ENCODE measurements at places on chromosomes 7 and 10. TPM values are rescaled to one million over a fixed set of nuclear protein-coding genes. Genes with fewer than 3 reads are reported as not detected.

GCK gene
- 1.6 TPM for total RNA-seq

WNT8B gene
- total RNA-seq: not detected

PTN gene
- 9.3 TPM for total RNA-seq

DGKB gene
- not detected for total RNA-seq

UROS gene
- total RNA-seq: 30.8 TPM

DYNC1I1 gene
- 0.45 TPM for total RNA-seq

SPDYE6 gene
- not detected for total RNA-seq

NPC1L1 gene
- not detected for total RNA-seq

HOGA1 gene
- 0.75 TPM for total RNA-seq

SPDYE9 gene
- not detected for total RNA-seq

ADRB1 gene
- total RNA-seq: not detected

OIT3 gene
- total RNA-seq: 0.08 TPM

PYROXD2 gene
- total RNA-seq: 16.7 TPM

SPDYE2B gene
- 0.12 TPM for total RNA-seq

CHST3 gene
- total RNA-seq: 32.2 TPM

MAPK8 gene
- 13.2 TPM for total RNA-seq

HOXA5 gene
- total RNA-seq: not detected

ZNF735 gene
- not detected for total RNA-seq

OR6V1 gene
- total RNA-seq: not detected

TACR2 gene
- 0.35 TPM for total RNA-seq

CDHR3 gene
- 12.8 TPM for total RNA-seq

ACHE gene
- total RNA-seq: not detected

ZWINT gene
- total RNA-seq: 16.1 TPM

CNPY1 gene
- total RNA-seq: not detected

SPDYE1 gene
- total RNA-seq: not detected

GPR141 gene
- total RNA-seq: 0.70 TPM

DBNL gene
- total RNA-seq: 262 TPM

All from smooth muscle cell of the coronary artery (primary cell).